Stimulated activated CD4-positive, alpha-beta T cell treated with anti-CD3 and anti-CD28 coated beads, Interleukin-2, amount 100 ng/mL, for 48 hours (primary cell): ENCODE measurements at places on chromosomes 7 and 10.

GRCh38 chr10:47231414-47231813 lies 68.6 kb upstream of the GDF10 start:
- DNase-seq: no peak

DNA sequence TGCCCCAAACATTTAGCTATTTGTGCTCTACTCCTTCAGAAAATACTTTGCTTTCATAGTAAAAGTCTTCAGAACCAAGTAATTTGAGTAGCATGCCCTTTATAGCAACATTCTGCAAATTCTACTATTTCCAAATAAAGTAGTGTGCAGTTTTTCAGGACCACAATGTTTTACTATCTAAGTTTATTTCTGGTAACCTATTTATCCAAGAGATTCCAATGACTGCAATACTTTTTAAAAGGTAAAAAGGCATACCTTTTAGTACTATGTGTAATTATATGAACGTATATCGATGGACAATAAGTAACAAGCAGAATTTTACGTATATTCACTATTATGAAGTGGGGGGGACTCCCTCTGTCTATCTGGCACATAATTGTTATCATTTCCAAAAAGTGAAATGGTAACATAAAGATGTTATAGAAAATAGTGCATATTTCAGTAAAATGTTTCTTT lies 6.9 kb upstream of the CAV2 start:
- DNase-seq: no peak

DNA sequence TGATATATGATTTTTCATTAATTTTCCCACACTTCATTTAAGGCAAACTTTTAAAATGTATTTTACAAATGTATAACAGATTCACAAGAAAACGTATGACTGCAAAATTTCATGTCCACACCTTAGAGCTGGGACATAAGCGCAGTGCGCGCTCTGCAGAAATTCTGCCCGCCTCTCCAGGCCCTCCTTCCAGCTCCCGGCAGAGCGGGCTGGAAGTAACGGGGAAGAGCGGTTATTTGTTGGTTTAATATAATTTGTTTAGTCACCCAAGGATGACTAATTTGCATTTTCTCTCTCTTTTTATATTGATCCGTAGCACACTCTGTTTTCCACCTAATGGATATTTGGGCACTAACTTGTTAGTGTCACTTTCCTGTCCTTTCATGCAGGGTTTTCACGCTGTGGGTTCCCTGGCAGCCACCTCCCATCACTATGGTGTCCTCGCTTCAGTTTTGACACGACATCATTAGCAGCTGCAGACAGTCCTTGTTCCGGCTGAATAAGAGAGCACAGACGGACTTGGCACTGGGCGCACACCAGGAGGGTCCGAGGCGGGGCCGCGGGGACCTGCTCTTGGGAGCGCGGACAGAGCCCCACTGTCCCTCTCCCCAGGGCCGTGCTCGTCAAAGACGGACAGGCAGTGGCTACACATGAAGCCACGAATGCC lies 129.2 kb upstream of the SEC61G start:
- DNase-seq: no peak

- DNase-seq: no peak
These were observed 406.1 kb upstream of the AUTS2 start for GRCh38 chr7:69192134-69192533.

DNA sequence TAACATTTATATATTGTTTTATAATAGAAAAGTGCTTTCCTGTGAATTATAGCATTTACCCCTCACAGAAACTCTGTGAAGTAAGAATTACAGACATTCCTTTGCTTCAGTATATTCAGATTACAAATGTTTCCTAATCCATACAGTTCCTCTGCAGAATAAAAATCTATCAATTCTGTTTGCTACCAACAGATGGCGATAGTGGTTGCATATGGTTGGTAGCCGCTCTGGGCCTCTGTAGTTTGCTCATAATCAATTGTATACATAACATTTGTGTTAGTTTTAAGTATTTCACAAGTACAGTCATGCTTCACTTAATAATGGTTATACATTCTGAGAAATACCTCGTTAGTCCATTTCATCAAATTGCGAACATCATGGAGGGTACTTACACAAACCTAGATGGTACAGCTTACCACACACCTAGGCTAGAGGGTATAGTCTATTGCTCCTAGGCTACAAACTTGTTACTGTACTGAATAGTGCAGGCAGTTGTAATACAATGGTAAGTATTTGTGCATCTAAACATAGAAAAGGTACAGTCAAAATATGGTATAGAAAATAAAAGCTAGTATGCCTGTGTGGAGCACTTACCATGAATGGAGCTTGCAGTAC lies 94.4 kb upstream of the STEAP4 start:
- DNase-seq: no peak

GRCh38 chr10:123327450-123327849 lies 173.2 kb downstream of the BUB3 start:
- no peak for DNase-seq

DNA sequence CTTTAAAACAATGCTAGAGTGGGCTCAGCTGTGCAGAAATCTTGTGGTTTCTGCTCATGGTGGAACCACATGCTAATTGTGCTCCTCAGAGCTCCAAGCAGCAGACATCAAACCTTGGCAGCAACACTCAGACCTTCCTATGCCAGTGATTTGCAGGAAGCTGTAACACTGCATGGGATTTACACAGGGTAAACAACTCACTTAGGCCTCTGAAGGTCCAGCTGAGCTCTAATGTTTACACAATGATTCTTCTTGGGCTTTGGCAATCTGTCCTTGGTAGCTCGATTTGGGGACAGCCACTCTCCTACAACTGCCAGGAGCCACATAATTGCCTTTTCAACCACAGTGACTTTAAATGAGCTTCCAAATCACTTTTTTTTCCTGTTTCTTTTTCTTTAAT lies 97.7 kb upstream of the PDLIM1 start:
- DNase-seq: no peak

DNA sequence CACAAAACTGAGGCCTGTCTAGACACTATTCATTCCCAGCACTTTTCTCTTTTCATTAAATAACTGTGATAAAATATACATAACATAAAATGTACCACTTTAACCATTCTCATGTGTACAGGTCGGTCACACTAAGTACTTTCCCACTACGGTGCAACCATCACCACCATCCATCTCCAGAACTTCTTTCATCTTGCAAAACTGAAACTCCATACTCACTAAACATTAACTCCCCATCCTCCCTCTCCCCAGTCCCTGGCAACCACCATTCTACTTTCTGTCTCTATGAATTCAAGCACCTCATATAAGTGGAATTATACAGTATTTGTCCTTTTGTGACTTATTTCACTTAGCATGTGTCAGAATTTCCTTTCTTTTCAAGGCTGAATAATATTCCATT lies 53.0 kb downstream of the ARHGAP12 start:
- DNase-seq: no peak

DNA sequence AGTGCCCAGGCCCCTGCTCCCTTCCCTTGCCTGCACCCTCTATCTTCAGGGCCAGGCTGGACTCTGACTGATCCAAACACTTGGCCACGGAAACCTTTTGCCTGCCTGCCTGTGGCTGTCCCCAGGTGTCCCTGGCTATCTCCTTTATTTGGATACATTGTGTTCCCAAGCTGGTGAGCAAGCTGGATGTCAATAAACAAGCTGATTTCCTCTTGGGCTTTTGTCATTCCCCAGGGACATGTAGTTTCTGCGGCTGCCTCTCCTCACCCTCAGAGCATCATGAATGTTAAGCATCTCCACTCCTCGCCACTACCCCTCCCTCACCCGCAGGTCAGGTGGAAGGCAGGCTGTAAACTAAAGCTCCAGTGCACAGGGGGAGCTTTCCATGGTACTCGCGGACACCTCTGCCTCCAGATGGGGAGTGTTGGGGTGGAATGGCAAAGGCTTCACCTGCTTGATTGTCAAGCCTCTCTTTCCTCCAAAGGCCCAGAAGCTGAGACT lies 6.9 kb downstream of the GHRHR start:
- no peak for DNase-seq

DNA sequence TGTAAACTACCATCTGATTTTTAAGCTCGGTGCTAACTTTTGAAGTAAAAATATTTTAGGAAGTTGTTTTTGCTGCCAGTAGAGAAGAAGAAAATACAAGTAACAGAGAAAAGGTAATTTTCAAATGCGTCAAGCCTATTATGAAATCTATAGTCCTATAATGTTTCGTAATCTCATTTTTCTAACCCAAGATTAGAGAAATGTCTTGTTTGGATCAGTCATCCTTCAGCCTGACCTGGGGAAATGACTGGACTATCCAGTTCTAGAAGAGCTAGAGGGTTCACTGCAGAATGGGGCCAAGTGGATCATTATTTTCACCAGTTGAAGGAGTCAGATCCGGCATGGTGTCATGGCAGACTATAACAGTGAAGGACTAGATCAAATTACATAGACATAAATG lies 62.7 kb upstream of the FGL2 start:
- no peak for DNase-seq

- no peak for DNase-seq
These were observed 29.9 kb downstream of the RNLS start for GRCh38 chr10:88553116-88553752.

- no peak for DNase-seq
These were observed at the start of gene CREB5 for GRCh38 chr7:28411876-28412662. Gene CREB5, plus strand, starts transcription at chr7:28412518. Its CDS starts 397 bp downstream, at chr7:28412915.

DNA sequence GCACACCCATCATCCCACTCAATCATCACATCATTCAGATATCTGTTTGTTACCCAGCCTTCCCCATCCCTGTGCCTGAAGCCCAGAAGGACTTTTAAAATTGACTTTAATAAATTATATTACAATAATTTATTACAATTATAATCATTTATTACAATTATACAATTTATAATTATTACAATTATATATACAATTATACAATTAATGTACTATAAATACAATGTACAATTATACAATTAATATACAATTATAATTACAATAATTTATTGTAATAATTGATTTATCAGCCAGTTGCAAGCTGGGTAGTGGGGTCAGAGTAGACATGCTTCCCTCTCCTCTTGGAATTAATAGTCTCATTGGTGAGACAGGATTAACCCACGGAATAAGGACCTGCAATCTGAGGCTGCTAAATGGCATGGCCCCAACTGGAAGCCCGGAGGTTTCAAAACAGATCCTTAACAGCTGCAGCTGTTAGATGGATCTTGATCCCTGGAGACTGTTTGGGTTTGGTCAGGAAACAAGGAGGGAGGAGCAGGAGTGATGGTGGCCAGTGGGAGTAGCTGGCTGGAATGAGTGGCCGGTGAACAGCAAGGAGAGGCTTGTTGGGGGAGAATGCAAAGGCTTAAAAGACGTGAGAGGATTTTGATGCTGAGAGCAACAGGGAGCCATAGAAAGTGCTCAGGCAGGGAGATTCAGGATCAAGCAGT lies 402.8 kb upstream of the PODXL start:
- no peak for DNase-seq

DNA sequence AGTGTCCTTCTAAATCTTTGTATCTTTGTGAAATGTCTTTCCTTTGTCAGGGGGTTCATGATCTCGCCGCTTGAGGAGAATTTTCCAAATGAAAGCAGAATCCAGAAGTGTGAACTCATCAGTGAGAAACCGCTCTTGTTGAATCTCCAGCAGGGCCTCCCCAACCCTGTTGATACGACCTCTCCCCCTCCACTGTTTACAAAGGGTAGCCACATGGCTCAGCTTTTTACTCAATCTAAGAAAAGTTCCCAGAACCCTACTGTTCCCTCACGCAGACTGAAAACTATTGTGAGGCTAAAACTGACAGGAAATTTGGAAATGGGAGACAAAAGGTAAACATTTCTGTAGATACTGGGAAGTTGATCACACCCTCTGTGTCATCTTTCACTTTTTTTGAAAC lies 73.9 kb downstream of the SEMA3C start:
- DNase-seq: no peak

DNA sequence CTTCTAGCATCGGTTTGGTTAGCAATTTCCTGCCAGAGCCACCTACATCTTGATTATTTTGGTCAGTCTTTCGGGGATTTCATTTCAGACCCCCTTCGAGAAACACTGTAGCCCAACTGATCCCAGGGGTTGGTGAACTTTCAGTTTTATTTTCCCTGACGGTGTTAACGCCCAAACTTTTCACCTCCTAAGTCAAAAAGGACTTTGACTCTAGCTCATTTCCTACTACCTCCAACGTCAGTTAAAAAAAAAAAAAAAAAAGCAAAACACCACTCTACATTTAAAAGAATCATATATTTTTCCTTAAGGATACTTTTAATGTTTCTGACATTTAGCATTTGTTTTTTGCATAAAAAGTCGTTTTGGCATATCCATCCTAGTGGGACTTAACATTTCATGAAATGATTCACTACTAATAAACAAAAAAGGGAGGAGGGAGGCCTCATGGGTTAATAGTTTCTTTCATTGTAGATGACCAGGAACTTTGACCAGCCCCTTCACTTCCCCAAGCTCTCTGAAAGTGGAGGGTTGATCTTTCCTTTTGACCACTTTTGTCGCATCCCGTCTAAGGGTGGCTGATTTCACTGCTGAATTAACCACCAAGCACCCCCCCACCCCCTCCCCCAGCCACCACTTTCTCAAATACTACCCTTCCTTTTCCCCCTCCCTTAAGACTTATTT lies 764 bp upstream of the TCF7L2 start:
- DNase-seq: no peak

DNA sequence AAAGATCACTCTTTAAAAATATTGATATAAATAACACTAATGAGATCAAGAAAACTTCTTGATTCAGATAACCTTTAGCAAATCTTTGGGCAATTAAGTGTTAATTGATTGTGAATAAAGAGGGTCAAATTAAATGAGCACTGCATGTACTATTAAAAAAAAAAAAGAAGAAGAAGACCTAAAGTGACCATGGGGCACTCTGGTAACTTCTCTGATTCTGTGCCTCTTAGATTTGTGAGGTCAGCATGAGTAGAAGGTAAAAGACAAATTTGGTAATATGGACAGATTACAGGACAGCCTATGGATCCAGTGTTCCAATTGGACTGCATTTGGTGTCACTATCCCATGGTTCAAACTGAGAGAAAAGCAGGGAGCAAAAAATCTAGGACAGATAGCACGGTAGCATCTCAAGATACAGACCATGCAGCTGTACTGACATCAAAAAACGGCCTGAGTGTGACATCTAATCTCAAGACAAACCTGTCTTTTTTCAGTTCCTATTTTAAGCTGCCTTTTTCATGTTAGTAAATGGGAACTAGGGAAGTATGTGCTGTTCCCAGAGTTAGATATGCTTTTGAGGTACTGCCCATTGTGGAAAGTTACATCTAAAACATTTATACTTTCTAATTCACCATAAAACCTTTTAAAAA lies 128.0 kb downstream of the KCND2 start:
- DNase-seq: no peak

- DNase-seq: no peak
These were observed 62.8 kb upstream of the EBF3 start for GRCh38 chr10:130026670-130027456.

DNA sequence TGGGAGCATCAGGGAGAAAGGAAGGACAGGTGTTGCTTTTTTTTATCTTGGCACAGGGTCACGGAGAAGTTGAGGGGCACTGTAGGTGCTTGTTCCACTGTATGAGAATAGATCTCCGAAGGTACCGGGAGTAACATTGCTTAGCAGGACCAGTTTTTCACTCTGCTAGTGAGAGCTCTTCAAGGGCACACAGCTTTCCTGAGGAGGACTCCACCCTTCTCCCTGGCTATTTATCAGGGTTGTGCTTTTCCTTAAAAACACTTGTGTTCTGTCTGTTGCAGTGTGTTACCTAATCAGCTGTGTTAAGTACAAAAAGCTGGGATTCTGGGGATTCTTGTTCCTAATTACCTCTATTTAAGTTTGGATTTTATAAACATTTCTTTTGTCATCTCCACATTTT lies 160.5 kb downstream of the SND1 start:
- no peak for DNase-seq
